ENCODE measurements at places on chromosomes 6 and 20. TPM values are rescaled to one million over a fixed set of nuclear protein-coding genes. Genes with fewer than 3 reads are reported as not detected.

CALHM6 gene
- 0.44 TPM for total RNA-seq

SEL1L2 gene
- not detected for total RNA-seq

SCRT2 gene
- total RNA-seq = not detected

MCHR2 gene
- not detected for total RNA-seq

HLA-DRA gene
- 0.17 TPM for total RNA-seq

CGA gene
- total RNA-seq = not detected

BMP2 gene
- 20.7 TPM for total RNA-seq

SPEF1 gene
- 0.15 TPM for total RNA-seq

TPD52L1 gene
- total RNA-seq = 10.8 TPM

LPIN3 gene
- 5.4 TPM for total RNA-seq

SDCBP2 gene
- 1.9 TPM for total RNA-seq

PPP1R3G gene
- total RNA-seq = 3.3 TPM

TCF21 gene
- total RNA-seq = 65.0 TPM

DLGAP4 gene
- total RNA-seq = 35.1 TPM

DEFB110 gene
- not detected for total RNA-seq

C6orf58 gene
- total RNA-seq = not detected

TCP1 gene
- 273 TPM for total RNA-seq

TRIM40 gene
- not detected for total RNA-seq

SNAI1 gene
- total RNA-seq = 0.83 TPM

JPH2 gene
- total RNA-seq = 0.50 TPM

C6orf141 gene
- total RNA-seq = 1.3 TPM

MLN gene
- total RNA-seq = not detected

CASS4 gene
- total RNA-seq = 12.4 TPM

LY6G6D gene
- total RNA-seq = not detected

OR11A1 gene
- total RNA-seq = not detected

PNLDC1 gene
- not detected for total RNA-seq

ZFP57 gene
- 0.17 TPM for total RNA-seq

ZNF831 gene
- not detected for total RNA-seq

RFX6 gene
- total RNA-seq = not detected

PKHD1 gene
- not detected for total RNA-seq

ITPA gene
- total RNA-seq = 34.7 TPM

STX11 gene
- total RNA-seq = 0.50 TPM

KCNK15 gene
- total RNA-seq = 0.29 TPM
